LHCN-M2 (cell line): ENCODE measurements at places on chromosomes 2 and 18.
A peak's percentile ranks its signal among the peaks of the same experiment; 100 is the strongest.

- no peak for DNase-seq
Observed at GRCh38 chr2:15735484-15736326, 144.0 kb downstream of the DDX1 start.

DNA sequence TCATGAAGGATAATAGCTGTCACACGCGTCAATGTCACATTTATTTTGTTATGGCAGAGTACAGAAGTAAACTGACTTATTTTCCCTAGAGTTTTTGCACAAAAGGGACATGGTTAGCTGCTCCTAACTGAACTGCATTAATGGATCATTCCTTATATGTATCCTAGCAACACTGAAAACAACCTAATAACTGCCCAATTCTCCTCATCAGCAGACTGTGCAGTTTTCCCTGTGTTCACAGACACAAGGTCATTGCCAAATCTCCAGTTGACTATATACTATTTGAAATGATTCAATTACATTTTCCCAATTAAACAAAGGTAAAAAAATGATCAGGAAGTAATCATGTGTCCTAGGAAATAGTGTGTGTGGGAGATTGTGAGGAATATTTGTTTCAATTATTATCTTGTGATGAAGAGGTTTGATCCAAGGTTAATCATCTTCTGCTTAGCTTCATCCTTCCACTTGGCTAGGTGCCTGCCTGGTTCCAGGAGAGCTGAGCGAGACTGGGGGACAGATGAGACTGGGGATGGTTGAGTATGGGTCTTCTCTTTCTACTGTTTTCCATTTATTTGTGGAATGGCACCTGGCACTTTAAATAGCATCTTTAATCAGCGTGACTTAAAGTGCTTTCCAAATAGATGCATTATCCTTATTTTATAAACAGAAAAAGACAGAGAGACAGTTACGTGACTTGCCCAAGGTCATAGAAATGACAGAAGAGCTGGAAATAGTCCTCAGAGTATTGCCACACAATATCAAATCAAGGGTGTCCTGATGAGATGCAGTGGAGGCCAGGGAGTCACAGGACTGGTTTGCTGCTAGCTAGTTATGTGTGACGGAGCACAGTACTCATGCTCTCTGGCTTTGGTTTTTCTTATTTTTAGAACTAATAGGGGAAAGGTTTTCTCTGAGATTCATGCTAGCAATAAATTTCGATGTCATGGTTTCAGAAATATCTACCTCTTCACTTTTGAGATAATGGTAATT, 335.6 kb downstream of the PIK3C3 start:
- DNase-seq = no peak

GRCh38 chr2:1548910-1549673, 135.8 kb downstream of the TPO start:
- peak; percentile 58 for DNase-seq

DNA sequence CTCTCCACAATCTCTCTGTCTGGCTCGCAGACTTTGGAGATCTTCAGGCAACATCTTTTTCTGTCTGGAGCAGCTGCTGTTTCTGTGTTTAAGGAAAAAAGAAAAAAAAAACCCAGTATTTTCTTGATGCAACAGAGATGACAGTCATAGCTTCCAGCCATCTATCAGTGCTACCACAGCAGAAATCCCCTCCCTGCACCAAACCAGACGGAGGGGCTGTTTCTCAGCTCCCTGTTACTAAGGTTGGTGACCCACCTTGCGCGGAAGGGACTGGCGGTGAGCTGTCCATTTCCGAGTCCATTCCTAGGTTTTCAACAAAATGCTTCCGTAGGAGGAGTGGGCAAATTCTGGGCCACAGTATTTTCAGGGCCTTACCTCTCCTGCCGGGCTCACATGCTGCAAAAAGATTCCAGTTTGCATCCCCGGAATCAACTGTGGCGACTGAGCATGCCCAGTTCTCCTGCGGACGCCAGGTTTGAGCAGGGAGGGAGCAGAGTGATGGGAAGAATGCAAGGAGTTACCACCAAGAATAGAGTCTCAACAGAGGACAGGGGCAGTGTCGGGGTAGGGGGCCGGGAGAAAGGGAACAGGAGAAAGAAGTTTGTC, 1.2 kb downstream of the SLC4A10 start:
- peak; percentile 17 for DNase-seq

DNA sequence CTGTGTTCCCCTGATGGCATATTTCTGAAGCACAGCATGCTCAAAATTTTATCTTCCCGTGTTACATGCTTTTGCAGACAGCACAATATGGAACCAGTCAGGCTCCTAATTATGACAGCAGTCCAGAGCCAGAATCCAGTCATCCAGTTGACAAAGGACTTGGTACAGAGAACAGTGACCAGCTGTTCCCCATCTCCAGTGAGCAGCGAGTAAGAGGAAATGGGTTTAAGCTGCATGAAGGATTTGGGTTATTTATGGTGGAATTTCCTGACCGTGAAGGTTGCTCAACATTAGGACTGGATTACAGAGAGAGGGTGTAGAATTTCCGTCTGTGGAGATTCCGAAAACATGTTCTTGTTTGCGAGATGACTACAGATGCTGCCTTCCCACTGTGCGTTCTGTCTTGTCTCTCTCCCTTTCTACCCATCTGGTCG, 24.4 kb downstream of the SGPP2 start:
- peak; percentile 85 for DNase-seq

GRCh38 chr2:232901736-232902578, 31.9 kb downstream of the SNORC start:
- DNase-seq = peak; percentile 95

GRCh38 chr2:173171924-173172643, 96.4 kb downstream of the MAP3K20 start:
- peak; percentile 77 for DNase-seq

DNA sequence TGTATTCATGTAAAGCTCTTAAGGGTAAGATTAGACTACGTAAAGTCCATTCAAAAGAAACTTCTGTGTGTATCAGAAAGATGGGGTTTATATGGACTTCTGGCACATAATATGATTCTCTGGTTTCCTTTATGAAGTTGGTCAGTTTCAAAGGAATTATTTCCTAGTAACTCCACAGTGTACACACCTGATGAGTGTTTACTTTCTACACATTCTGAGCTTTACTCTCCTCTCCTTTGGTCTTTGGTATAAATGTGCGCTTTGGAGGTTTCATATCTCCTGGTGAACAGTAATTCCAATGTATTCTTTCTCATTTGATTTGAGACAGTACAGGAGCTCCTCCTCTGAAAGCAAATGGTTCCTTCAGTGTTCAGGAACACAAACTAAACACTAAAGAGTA, 88.1 kb downstream of the OXER1 start:
- DNase-seq = no peak
